Activated CD4-positive, alpha-beta T cell treated with anti-CD3 and anti-CD28 coated beads, Interleukin-2, amount 50 U/mL, for 16 hours (primary cell): ENCODE measurements at places on chromosomes 2 and 18.

DNA sequence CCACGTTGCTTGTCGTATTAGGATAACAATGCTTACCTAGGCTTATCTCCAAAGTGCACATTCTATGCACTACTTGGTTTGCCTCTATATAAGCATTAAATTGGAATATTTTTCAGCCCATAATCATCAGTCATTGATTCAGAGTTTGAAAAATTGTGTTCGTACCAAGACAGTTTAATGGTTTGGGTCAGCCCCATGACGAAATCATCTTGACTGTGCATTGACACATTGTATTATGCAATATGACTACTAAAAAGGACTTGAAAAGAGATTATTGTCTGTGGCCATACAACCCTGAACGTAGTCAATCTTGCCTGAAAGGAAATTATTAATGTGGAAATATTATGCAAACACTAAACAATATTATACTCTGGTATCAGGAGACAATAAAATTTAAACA is 141.3 kb downstream of the EML6 start:
- no peak for DNase-seq

DNA sequence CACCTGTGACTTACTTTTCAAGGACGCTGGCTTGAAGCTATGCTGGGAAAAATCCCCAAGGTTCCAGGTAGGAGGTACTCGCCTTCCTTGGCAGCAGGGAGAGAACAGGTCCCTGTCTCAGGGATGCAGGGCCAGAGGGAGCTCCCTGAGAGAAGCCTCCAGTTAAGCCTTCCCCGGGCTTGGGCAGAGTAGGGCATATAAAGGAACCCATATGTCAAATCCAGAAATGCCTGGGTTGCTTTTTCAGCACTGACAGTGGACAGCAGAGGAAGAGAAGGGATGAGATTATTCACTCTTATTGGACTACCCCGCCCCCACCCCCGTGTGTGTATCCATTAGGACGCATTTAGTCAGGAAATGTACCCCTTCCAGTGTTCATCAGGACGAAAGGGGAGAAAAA is 89.3 kb upstream of the TEX51 start:
- DNase-seq: no peak

GRCh38 chr2:162315938-162316337 is 2.5 kb downstream of the IFIH1 start:
- DNase-seq: no peak

GRCh38 chr2:46010925-46011490 is 286.2 kb upstream of the EPAS1 start:
- DNase-seq: peak; percentile 58

- DNase-seq: no peak
Measured at GRCh38 chr2:95272781-95273180, 1.5 kb upstream of the PROM2 start.

GRCh38 chr18:76346490-76347130 is 148.4 kb downstream of the ZNF516 start:
- no peak for DNase-seq

GRCh38 chr2:224781400-224781799 is 65.2 kb upstream of the CCDC195 start:
- DNase-seq: no peak

- DNase-seq: no peak
Measured at GRCh38 chr18:46693996-46694395, 37.0 kb upstream of the LOXHD1 start.

DNA sequence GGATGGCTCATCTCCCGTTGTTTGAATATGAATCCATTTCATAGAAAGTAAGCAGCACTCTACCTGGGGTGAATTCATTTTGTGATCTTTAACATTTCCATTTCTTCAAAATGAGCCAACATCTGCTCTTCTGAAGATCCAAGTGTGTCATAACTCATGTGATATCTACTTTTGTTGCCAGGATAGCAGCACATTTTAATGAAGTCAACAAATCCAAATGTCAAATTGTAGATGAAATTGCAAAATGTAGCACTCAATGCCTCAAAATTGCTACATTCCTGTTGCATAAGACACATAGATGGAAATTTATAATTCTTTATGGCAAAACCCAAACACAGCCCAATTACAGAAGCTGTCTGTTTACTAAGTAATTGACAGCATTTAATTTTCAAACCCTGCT is 360.7 kb downstream of the TMX3 start:
- DNase-seq: no peak

- DNase-seq: no peak
Measured at GRCh38 chr18:44509048-44509447, 171.6 kb upstream of the SETBP1 start.

DNA sequence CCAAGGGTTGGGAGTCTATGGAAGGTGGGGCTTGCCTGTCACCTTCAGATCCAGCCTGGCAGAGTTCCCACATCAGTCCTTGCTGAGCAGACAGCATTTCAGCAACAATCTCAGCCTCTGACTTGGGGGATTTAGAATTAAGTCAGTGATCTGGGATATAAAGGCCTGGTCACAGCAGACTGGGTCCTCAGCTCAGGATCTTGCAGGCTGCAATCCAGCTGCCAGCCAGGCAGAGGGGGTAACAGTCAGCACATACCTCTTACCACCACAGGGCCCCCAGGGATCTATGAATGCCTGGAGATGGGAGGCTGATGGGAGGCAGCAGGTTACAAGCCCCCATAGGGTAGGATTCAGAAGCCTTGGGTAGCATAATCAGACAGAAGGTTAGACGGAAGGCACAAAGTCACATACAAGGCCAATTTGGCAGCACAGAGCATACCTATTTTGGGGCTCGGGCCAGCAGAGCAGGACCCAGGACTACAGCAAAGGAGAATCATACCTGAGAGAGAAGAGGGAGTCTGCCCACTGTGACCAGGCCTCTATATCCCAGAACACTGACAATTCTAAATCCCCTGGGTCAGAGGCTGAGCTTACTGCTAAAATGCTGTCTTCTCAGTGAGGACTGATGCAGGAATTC is 163.5 kb downstream of the MTCL1 start:
- DNase-seq: no peak

DNA sequence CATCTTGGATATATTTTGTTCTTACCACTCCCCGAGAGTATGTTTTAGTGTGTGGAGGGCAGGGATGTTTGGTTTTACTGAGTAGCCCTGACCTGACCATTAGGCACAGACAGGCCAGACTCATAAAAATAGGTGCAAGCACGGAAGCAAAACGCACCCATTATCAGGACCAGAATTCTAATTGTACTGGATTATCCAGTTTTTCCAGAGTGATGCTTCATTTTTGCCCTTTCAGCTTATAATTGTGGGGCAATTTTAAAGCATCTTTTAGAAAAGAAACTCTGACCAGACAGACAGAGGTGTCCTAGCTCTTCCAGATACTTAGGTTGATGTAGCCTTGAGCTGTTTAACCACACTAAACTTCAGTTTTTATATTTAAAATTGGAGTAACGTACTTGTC is 4.4 kb downstream of the NCOA1 start:
- DNase-seq: no peak

DNA sequence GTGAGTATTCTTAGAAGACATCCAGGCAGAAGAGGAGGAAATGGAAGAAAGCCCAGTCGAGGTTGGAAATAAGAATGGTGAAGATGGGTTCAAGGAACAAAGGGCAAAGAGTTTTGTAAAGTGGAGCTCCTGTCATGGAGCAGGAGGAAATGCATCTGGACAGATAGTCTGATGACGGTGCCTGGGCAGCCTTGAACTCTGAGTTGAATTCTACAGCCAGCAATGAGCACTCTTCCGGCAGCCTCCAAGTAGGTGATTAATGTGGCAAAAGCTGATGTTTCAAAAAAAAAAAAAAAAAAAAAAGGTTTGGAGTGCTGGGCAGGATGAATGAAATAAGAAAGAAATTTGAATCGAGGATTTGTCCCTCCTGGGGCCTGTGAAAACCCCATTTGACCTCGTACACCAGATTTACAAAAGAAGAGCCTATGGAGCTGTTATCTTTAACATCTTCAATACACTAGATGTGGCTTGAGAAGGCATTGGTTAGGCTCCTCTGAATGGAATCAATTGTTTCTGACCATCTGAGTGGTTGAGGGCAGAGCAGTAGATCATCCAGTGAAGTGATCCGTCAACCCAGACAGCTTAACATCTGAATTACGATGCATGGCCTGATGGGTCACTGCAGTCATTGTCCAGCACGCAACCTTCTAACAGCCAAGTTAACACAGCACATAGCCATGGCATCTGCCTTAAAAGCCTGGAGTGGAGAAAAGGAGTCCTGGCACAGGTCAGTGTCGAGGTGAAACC is 449.7 kb downstream of the TXNL1 start:
- no peak for DNase-seq

DNA sequence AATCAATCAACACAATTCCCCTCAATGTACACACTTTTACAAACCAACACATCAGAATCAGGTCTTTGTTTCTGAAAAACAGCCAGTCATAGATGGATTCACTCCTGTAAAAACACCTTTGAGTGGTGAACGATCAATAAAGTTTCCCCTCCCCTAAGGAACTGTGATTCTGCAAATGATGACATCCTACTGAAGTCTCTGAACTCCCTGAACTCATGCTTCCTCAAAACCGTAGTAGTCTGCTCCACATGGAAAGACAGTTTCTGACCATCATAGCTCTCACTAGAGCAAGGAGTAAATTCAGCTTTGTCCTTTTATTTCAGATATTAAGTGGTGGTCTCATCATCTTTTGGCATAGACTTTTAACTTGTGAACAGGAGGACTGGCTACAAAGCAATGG is 43.5 kb upstream of the ACTR3 start:
- no peak for DNase-seq

GRCh38 chr2:55616551-55617174 is 759 bp downstream of the PPP4R3B start:
- DNase-seq: peak; percentile 54

DNA sequence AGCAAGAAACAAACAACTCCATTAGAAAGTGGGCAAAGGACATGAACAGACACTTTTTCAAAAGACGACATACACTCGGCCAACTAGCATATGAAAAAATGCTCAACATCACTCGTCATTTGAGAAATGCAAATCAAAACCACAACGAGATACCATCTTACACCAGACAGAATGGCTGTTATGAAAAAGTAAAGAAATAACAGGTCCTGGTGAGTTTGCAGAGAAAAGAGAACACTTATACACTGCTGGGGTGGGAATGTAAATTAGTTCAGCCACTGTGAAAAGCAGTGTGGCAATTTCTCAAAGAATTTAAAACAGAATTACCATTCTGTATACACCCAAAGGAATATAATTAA is 130.5 kb downstream of the PLCL1 start:
- peak; percentile 27 for DNase-seq

DNA sequence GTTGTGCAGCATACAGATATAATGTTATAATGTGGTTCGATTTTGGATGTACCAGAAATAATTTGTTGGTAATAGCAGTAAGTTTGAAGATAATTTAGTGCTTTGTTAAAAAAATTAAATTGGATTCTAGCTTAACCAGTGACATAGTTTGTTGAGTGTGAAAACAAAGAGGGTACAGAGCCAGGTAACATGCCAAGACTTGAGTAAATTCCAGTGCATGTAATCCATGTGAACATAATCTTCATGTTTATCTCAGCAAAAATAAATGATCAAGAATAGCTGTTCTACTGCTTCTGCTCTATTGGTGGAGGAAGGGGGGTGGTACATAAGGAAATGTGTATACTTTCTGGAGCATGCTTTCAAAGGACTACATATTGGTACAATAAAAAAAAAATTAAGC is 165.8 kb downstream of the DNAH7 start:
- no peak for DNase-seq

DNA sequence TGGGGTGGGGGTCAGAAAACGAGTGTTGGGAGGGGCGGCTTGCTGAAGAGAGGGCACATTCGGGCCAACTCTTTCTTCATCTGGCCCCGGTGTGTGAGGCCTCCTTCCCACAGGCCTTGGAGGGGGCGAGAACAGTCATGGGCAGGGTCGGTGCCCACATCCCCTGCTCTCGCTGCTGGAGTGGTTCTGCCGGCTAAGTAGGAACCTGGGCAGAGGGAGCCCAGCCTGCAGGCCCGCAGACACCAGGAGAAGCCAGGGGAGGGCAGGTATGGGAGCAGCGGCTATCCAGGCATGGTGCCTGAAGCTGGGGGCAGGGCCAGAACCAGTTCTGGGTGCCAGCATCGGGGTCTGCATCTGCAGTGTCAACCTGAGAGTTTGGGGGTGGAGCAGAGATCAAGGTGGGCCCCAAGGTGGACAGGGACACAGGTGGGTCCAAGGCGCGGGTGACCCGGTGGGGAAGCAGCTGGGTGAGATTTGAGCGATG is 46.6 kb upstream of the HPCAL1 start:
- no peak for DNase-seq

DNA sequence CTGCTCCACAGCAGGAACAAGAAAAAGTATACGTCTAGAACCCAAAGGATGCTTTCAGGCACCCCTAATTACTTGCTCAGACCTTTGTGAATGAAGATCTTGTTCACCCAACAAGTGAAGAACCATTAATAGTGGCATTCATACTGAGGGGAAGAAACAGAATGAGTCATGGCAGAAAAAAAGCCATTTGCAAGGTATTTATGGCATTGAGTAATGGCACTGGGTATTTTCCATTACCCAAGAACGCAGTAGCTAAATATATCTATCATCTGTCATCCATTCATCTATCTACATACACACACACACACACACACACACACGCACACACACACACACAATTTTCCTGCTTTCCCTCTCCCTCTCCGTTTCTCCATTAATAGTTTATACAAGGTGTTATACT is 56.4 kb upstream of the XIRP2 start:
- DNase-seq: no peak
